ENCODE measurements at places on chromosomes 11 and 22.

DNA sequence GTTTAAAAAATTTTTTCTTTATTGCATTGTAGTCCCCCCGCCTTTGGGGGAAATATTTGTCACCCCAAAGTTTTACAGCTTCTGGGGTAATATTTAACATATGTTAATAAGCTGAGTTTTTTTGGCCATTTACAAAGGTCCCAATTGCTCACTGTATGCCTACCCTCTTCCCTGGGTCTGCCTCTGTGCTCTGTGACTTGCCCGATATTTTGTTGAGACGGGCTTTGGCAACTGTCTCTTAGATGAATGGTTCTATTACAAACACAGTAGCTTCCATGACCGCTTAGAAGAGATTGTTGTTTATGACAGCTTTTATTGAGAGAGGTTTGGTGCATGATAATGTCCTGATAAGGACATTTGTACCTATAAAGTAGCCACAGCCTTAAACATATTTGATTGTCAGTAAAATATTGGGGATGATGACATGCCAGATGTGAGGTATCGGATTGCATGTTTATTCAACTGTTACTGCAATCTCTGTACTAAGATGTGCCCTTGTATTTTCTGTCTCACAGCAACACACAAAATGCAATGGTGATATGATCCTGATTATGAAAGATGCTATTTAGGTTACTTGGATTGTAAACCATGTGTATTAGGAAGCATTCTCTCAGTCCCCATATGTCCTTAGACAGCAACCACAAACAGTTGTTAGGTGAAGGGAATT, 103.1 kb downstream of the TEAD1 start:
- DNase-seq = no peak

GRCh38 chr11:4071914-4072313, 22.7 kb upstream of the RRM1 start:
- no peak for DNase-seq

DNA sequence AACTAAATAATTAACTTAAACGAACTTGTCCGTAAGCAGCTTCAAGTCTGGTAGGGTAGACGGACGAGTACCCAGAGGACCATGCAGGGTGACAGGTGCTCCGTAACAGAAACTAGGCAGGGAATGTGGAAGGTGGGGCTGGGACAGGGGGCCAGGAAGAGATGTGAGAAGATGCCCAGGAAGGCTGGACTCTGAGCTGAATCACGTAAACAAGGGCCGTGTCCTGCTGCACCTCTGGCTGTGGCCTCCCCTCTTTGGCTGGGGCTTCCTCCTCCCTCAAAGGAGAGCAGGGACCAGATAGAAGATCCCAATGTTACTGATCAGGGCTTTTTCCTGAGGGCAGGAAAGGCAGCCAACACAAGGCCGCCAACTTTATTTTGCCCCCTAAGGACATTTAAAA, 47.9 kb downstream of the PACSIN2 start:
- DNase-seq = no peak

- no peak for DNase-seq
Observed at GRCh38 chr11:58567889-58568512, 7.7 kb downstream of the LPXN start.

- DNase-seq = no peak
Observed at GRCh38 chr11:20102397-20102796, 57.9 kb downstream of the DBX1 start.

- no peak for DNase-seq
Observed at GRCh38 chr22:33492210-33492651, 428.0 kb downstream of the LARGE1 start.

DNA sequence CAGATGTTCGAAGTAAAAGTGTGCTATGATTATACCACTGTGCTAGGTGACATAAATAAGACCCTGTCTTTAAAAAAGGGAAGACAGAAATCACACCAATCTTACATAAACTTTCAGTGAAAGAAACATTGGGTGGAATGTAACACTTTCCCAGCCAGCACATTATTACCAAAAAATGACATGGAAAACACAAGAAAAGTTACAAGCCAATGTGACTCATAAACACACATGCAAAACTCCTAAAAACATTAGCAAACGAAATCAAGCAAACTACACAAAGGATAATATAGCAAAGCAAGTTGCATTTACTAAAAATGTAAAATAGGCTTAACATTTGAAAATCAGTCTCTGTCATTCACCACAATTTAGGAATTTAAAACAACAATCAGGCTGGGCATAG, 47.0 kb downstream of the SBF2 start:
- DNase-seq = no peak

- no peak for DNase-seq
Observed at GRCh38 chr11:41461057-41461681, 1.7 kb upstream of the LRRC4C start.

DNA sequence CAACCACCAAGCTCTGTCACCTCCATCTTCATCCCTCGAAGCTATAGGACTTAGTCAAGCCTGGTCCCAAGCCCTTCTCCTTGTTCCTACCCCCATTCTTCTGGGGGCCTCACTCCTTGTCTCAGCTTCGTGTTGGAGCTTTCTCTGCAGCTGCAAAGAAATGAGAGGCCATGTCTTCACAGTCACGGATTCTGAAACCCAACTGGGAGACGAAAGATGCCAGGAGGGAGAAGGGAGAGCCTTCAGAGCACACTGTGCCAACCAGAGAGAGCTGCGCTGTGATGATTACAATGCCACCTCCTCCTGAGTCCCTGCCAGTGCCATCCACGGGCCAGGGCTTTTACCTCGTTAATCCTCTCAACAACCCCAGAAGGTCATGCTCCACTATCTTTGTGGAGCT, 469.3 kb downstream of the TBC1D22A start:
- no peak for DNase-seq

GRCh38 chr11:118238929-118239328, 13.2 kb downstream of the MPZL3 start:
- DNase-seq = no peak

DNA sequence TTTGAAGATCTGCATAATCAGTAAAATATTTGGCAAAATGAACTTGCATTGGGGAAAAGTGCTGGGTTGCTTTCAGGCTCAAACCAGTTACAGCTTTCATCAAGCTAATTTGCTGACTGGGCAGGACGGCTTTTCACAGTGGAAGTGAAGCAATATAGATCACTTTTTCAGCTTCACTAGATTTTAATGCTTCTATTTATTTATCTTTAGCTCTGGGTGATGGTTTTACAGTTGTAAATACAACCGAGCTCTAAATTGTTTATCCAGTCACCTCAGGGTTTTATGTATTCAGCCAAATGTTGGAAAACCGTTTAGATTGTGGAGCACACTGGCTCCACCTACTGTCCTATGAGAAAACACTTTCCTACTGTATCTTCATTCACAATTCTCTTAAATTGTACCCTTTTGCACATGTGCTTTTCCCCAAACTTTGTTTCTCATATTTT, 58.2 kb downstream of the ACER3 start:
- no peak for DNase-seq

GRCh38 chr22:48310289-48310688, 1517.4 kb downstream of the BRD1 start:
- DNase-seq = no peak

GRCh38 chr11:86156397-86156955, 87.6 kb upstream of the PICALM start:
- DNase-seq = no peak

DNA sequence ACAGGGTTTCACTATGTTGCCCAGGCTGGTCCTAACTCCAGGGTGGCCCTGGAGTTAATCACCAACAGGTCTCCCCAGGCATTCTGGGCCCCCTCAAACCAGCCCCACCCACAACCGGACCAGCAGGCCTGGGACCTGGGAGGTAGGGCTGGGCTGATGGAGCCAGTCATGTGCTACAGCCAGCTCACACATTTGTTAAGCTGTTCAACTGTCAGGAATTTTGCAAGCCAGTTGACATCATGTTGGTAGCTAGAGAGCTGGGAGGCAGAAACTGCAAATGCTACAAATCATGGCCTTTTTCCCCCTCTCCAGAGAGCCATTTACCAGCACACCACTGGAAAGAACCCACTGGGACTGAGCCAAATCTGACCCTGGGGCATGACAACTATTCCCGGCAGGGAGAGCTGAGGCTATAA, 6.8 kb downstream of the ARHGAP1 start:
- DNase-seq = no peak

GRCh38 chr11:75816561-75817239, 1.7 kb downstream of the UVRAG start:
- DNase-seq = no peak

- no peak for DNase-seq
Observed at GRCh38 chr22:44424359-44424682, 73.7 kb downstream of the RTL6 start.

DNA sequence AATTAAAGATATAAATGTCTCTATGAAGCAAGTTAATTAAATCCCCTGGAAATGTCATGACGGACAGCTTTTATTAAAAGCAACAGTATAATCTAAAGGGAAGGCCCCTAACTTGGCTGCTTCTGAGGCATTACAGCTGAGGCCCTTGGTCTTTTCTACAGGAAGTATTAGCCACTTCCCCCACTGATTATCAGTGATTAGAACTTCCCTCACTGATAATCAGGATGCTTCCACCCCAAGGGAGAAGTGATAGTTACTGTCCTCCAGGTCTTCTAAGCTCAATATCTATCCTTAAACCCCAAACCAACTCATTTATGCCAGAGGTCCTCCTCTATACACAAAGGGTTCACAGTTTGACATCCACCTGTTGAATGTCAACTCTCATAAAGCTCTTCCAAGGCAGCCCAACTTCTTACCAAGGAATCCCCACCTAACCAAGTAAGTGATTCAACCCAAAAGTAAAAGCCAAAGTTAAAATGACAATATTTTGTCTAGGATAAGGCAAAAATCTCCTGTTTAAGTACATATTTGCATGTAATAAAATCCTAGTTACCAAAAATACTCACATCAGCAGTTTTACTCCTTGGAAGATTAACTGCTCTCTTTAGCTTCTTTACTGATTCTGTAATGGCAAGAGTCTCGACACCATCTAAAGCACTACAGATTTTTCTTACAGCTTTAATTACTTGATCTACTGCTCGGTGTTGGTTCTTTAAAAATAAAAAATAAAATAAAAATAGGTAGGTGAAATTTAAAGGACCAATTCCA, 58.6 kb upstream of the RPS13 start:
- no peak for DNase-seq

DNA sequence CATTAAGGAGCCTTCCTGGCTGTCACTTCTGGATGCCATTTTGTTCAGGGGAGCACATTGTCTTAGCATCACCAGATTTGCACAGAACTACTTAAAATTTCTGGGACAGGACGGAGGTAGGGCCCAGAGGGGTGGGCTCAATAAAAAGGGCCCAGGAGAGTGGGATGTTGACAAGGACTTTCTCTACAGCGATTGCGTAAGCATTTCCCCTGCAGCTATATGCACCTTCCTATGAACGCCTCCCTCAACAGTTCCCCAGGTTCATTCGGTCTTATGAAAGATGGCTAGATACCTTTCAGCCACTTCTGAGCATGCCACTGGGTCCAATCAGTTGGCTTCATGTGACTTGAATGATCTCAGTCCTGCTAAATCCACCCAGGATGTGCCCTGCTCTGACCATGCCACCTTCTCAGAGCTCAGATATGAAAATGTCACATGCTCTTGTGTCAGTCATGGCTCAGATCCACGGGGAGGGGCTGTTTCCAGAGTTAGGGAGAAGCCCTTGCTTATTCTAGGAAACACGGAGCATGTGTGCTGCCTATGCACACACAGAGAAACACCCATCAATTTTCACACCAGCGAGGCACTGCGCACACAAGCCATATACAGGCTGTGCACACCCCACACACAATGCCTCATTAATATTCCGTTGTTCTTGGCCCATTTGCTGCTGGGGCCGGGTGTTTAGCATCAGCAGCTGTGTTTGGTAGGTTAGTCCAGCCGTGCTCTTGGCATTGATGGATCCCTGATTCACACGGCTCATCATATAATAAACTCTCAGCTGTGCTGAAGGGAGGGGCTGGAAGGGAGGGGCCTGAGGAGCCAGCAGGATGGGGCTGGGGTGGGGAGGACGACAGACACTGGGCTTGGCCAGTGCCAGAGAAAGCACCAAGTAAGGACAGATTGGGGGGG, 52.5 kb upstream of the NNMT start:
- no peak for DNase-seq

- no peak for DNase-seq
Observed at GRCh38 chr11:63851364-63851763, 12.5 kb downstream of the MARK2 start.

DNA sequence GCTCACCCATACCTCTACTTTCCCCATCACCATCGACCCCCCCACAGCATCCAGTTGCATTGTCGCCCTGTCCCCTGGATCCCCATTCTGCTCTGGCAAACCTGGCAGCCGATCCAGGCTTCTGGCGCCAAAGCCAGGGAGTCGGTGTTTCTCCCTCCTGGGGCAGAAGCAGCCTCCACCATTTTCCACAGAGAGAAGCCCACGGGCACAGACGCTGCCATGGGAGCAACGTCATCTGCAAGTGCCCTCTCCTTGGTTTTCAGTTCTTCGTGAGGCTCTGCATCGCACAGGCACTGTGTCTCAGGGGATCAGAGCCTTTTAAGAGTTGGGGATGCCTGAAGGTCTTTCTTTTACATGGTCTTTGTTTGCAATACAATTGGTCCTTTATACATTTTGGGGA, 2.3 kb downstream of the YPEL4 start:
- no peak for DNase-seq

DNA sequence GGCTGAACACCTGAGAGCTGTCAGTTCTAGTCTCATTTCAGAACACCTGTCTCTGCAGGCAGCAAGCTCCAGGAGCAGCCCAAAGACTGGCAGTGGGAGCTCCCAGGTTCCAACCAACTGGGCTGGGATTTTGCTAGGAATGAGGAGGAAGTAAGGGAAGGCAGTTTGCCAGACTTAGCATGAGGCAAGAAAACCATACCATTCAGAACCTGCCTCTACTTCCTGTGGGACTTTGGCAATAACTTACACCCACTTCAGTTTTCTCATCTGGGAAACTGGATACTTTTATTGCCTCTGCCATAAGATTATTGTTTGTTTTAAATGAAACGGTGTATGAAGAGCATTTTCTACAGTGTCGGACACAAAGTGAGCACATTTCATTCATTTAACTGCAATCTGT, 363.7 kb upstream of the ISX start:
- DNase-seq = no peak

DNA sequence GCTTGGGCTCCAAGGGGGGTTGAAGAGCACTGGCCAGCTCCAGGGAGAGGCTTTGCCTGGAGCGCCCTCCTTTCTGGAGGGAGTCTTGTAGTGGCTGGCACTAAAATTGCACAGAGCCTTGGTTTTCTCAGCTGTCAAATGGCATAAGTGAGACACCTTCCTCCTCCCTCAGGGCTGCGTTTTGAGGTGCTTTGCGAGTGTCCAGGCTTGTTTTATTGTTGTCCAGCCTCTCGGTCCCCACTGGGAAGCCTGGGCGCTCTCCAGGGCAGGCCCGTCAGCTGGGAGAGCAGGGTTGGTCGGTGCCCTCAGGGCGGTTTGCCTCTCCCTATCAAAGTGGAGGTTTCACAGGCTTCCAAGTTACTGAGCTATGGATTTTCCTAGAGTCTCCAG, 149.3 kb upstream of the B3GAT1 start:
- DNase-seq = no peak

GRCh38 chr11:12968826-12969225, 40.3 kb upstream of the RASSF10 start:
- no peak for DNase-seq

GRCh38 chr11:69992943-69993694, 85.0 kb upstream of the ANO1 start:
- no peak for DNase-seq

Measured in stimulated activated CD4-positive, alpha-beta T cell treated with anti-CD3 and anti-CD28 coated beads, Interleukin-1b, Interleukin-23, amount 100 ng/mL, for 24 hours (primary cell).